ENCODE measurements at places on chromosomes 11 and 22.

GRCh38 chr11:86802601-86803051 is 2.3 kb downstream of the PRSS23 start:
- DNase-seq = no peak

DNA sequence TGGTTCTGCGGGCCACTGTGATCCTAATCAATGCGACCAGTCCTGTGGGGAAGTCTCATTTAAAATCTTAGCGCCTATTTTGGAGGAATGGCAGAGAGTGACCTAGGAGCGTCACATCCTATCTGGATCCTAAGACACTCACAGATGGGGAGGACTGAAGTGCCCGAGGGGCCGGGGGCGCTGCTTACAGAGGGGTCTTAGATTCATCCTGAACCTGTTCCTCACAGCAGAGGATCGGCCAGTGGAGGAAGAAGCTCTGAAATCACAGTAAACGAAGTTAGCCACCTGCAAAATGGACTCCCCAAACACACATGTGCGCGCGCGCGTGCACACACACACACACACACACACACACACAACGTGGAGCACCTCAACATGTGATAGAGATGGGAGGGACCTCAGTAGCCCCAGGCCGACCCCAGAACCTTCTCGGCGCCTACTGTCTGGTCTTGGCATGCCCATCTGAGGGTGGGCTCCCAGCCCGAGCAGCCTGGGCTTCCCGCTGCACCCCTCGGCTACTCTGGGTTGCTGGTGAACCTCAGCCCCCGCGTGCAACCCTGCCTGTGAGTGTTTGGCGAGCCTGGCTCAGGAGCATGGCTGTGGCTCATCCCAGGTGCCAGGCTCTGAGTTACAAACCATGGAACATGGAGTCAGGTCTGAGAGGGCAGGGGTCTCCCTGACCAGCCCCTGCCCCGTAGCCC is 613.3 kb downstream of the TBC1D22A start:
- DNase-seq = no peak

DNA sequence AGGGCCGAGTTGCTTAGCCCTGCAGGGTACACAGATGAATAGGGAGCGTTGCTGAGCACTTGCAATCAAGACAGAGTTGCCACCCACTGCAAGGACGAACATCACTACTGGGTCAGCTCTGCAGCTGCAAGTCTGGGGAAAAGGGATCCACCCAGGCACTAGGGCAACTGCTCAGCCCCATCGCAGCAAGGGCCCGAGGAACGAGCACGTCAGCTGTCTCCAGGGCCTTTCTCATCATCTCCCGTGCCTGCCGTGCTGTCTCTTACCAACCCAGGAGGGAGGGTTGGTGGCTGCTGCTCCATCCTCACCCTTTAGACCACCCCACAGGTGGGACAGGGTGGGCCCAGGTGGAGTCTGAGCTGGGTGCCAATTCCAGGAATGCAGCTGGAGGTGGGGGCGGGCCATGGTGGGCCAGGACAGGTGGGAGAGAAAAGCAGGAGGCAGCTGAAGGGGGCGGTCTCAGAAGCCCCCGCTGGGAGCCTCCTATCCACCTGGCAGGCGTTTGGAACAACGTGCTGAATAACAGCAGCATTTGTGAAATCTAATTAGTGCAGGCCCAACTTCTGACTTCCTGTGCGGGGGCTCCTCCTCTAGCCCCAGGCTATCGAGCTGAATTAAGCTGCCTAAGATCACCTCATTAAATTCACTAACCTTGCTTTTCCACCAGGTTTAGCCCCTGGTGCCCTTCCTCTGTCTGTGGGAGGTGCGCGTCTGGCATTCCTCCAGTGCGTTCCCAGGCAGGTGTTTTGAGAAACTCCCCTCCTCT is 252.5 kb downstream of the ST3GAL4 start:
- peak; percentile 87 for DNase-seq

GRCh38 chr22:17366830-17367229 is 2.4 kb upstream of the CECR2 start:
- no peak for DNase-seq

DNA sequence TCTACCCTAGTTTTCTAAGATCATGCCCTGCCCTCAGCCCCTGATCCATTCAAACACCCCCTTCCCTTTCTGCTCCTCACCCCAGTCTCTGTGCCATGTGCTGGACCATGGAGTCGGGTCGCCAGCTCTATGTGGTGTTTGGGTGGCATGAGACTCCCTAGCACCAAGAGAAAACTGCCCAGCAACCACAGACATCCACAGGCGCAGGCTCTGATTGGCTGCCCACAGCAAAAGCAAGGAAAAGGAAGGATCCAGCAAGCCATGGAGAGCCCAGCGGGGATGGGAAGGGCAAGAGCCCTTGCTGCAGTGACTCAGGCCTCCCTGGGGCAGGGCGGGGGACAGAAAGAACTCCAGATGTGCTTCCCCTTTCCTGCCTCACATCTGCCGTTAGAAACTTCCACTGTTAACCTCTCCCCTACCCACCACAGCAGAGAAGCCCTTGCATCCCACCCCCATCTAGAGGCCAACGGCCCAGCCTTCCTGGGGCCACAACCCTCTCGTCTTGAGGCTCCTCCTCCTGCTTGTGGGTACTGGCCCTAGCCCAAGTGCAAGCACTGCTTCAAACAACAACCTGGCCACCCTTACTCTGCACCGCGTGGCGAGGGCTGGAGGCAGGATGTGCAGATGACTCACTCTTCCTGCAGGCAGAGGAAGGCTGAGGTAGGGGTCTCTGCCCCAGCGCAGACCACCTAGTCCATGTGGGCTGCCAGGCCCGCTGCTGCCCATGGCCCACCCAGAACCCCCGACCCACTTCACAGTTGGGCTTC is 9.7 kb upstream of the AHNAK start:
- DNase-seq = no peak

GRCh38 chr11:111521135-111521534 is 6.6 kb downstream of the HOATZ start:
- DNase-seq = no peak

DNA sequence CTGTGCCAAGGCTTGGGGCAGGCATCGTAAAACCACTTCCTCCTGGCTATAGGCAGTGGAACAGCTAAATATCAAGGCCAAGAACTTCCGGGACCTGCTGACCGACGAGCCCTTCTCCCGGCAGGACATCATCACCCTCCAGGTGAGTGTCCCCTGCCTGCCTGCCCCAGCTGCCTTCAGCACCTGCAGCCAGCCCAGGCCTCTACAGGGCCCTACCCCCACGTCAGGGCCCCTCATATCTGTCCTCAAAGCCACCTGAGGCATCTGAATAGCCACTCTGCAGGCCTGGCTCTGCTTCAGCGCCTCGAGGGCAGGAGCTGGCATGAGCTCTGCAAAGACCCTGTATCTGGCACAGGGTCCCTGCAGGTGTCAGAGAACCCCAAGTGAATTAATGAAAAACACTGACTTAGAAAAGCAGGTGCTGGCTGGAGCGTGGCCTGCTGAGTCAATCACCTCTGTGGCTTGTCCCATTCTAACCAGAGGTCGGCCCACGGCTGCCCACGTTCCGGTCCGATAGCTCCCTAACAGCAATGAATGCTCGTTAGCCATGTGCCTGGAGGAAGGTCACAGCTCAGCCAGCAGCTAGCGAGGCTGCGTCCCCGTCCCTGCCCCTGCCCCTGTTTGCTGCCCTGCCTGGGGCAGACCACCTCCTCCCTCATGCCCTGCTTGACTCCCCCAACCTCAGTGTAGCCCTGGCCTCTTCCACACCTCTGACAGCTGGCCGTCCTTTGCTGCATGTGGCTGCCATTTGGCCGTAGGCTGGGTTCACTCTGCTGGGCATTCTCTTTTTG is 16.8 kb downstream of the PPIL2 start:
- no peak for DNase-seq

DNA sequence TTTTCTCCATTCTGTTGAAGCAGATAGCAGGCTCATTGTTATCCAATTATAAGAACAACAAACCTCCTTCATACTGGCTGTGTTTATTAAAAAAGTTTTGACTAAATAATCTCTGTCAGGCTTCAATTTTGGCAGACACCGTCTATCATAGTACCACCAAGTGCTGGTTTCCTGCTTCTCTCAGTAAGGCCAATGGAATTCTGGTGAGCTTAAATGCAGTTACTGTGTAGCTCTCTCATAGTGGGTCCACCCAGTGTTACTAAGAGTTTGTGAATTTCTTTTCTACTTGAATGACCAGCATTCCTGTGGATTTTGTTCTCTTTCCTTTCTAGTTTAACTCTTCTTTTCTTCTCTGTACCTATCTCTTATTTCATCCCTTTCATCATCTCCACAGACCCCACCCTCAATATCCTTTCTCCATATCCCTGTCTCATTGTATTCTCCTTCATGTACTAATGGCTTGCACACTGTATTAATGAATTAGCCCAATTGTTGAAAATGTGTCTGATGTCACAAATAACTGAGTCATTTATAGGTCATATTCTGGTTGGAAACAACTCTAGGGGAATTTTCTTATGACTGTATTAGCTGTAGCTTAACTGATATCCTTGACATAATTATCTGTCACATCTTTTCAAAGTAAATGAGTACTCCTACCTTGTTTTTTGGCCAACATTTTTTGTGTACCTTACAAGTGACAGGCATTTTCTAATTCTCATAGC is 372.1 kb downstream of the FAT3 start:
- DNase-seq = no peak

GRCh38 chr11:2480874-2481220 is 36.0 kb downstream of the KCNQ1 start:
- no peak for DNase-seq

DNA sequence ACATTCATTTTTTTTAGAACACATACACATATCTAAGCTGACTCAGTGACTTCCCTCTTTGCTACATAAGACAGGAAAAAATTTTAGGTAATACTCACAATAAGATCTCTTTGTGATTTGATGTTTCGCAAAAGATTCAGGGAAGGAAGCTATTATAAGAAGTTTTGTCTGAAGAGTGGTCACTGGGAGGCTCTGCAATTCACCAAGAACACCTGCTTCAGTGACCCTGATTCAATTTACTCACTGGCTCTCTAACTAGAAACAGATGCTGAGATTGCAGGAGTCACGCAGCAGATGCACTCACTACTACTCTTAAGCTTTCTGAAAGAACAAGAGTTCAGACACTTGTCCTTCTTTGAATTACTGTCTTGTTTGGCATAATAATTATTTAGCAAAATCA is 193.6 kb upstream of the DDI1 start:
- no peak for DNase-seq

- DNase-seq = no peak
Measured at GRCh38 chr11:62514151-62514550, 32.5 kb downstream of the AHNAK start.

DNA sequence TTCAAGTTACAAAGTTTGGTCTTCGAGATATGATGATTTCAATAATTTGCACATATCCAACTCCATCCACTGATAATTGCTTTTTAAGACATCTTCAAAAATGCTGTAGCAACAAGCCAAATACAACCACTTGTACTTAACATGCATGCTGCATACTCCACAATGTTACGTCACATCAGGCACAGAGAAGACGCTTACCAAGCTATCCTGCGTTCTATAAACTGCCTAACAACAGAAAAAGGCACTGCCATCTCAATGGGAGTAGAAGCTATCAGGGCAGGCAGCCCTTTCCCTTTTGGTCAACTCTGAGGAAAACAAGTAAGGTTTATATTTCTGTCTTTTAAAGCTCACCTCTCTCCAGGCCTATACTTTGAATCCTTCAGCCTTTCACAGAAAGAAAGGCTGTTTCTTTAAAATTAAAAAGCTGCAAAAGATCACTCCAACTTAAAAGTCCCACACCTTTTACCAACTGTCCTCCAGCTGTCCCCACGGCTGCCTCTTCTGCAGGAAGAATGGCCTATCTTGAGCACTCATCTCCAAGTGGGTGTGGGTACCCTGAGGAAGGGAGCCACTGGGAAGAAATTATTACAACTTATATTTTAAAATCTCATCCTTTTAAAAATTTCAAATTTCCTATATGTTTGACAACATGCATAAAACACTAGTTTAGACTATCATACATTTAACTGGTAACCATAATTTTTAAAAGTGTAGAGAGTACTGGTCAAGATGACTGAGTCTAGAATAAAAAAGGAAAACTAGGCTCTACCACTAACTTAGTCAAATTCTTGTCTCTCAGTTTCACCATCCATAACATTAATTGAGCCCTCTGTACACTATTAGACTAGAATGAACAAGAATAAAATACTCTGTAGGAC is 14.5 kb downstream of the PHF21A start:
- DNase-seq = no peak
